NCI-H226 (cell line): ENCODE measurements at places on chromosomes 16 and 17.

DNA sequence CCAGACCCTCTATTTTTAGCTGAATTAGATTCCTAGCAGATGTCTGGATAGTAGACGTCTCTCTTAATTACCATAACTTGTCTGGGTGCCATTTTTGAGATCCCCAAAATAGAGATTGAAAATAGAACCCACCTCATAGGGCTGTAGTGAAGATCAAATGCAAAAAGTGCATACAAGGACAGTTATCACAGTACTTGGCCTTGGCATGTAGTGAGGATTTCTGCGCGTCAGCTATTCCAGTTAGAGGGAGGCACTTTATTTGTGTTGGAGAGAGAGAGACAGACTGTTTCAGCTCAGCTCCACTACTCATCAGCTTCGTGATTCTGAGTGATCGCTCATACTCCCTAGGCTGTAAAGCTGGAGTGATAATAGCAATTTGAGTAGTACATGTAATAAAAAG, 59.6 kb upstream of the CDH13 start:
- no peak for DNase-seq

DNA sequence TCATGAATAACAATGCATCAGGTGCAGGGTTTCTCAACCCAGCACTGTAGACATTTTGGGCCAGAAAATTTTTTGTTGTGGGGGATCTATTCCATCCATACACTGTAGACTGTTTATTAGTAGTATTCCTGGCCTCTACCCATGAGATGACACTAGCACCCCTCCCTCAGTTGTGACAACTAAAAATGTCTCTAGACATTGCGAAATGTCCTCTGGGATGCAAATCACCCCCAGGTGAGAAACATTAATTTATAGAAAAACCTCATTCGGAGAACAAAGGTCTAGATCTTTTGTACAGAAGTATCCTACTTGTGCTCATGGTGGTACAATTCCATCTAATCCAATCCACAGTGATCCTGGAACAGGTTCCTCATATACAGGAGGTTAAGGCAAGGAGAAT, 4.3 kb downstream of the ADAT1 start:
- DNase-seq, result no peak

DNA sequence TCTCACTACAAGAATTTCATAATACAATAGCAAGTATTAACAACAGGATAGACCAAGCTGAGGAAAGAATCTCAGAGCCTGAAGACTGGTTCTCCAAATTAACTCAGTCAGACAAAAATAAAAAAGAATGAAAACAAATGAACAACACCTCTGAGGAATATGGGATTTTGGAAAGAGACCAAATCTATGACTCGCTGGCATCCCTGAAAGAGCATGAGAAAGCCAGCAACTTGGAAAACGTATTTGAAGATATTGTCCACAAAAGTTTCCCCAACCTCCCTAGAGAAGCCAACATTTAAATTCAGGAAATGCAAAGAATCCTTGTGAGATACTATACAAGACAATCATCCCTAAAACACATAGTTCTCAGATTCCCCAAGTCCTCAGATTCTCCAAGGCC, 20.9 kb downstream of the NLRP1 start:
- DNase-seq, result peak; percentile 39

DNA sequence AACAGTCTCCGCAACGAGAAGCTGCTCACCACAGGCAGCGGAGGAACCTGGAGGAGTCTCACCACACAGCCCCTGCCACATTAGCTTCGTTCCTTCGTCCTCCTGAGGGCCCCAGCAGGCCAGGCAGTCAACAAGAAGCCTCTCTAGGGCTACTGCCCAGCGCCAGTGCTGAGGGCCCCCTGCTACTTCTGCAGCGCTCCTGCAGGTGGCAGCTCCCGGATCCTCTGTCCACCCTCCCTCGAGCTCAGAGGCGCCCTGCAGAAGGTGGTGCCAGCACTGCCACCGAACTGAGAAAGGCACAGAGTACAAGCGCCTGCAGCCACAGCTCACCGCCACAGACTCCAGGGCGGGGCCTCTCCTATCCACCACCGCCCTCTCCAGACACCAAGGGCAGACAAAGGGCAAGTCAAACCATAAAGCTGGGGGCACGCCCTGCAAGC, 27.3 kb downstream of the KDM8 start:
- no peak for DNase-seq

GRCh38 chr17:19900809-19901208, 33.1 kb upstream of the ULK2 start:
- peak; percentile 45 for DNase-seq

- DNase-seq, result no peak
Measured at GRCh38 chr17:57379895-57380434, 123.6 kb downstream of the MSI2 start.

GRCh38 chr16:67897231-67897630, 4.2 kb downstream of the PSKH1 start:
- DNase-seq, result no peak
